ENCODE measurements at places on chromosomes 11 and 22. TPM values are rescaled to one million over a fixed set of nuclear protein-coding genes. Genes with fewer than 3 reads are reported as not detected.

Gene CASP12
- total RNA-seq = not detected

Gene ZPR1
- total RNA-seq = 29.7 TPM

Gene SYT12
- total RNA-seq = not detected

Gene ACTN3
- total RNA-seq = 0.17 TPM

Gene KRTAP5-2
- not detected for total RNA-seq
